Hematopoietic multipotent progenitor cell treated with erythropoietin and hydrocortisone succinate and interleukin-3 and kit ligand, for 15 days (in vitro differentiated cells): ENCODE measurements at places on chromosomes 5 and 9.

GRCh38 chr5:58849223-58849622 lies 266.3 kb downstream of the RAB3C start:
- no peak for DNase-seq

- DNase-seq, result no peak
Observed at GRCh38 chr5:76269932-76270610, 133.0 kb upstream of the IQGAP2 start.

GRCh38 chr9:106892632-106893031 lies 29.7 kb downstream of the ZNF462 start:
- no peak for DNase-seq

GRCh38 chr9:95724253-95724991 lies 151.1 kb upstream of the ERCC6L2 start:
- no peak for DNase-seq

- no peak for DNase-seq
Observed at GRCh38 chr9:69757996-69758675, 1.7 kb downstream of the PTAR1 start.

DNA sequence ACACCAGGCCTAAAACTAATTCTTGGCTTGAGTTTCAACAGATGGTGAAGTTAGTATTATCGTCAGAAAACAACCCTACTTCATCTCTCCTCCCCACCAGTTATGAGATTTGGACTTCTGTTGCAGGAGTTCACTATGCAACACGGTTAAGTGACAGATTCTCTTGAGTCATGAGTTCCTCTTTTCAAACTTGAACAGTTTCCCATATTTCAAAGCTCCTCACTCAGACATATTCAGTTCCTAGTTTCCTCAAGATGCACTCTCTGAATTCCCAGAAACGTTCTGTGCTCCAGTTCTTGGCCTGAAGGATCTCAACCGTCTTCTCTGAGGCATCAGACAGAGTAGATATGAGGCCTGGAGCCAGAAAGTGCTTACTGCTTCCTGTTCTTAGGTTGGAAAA lies 7.3 kb upstream of the PTGER4 start:
- DNase-seq, result no peak

- DNase-seq, result no peak
Observed at GRCh38 chr5:172913117-172913850, 45.9 kb upstream of the RPL26L1 start.

DNA sequence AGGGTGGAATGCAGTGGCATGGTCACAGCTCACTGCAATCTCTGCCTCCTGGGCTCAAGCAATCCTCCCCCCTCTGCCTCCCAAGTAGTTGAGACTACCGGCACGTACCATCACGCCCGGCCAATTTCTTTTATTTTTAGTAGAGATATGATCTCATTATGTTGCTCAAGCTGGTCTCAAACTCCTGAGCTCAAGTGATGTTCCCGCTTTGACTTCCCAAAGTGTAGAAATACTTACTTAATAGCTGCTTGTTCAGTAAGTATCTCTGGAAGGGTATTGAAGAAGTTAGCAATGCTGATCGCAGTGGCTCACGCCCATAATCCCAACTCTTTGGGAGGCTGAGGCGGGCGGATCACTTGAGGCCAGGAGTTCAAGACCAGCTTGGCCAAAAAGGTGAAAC lies 35.7 kb upstream of the PLIN2 start:
- no peak for DNase-seq

DNA sequence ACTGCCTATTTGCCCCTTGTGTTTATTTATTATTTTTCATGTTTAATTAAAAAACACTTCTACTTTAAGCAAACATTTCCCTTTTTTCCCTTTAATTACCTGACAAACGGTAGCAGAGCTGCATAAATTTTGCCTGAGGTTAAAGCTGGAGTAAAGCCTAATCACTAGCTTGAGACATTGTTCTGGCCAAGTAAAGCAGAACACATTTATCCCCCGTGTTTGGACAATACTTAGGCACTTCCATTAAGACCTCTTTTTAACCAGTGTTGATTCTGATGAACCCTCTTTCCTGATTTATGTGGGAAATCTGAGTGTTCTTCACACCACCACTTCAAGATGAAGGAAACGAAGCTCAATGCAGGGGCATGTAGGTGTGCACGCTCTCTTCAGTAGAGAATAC lies 54.5 kb downstream of the BNC2 start:
- no peak for DNase-seq

- DNase-seq, result no peak
Observed at GRCh38 chr5:64831996-64832395, 63.3 kb downstream of the CWC27 start.

GRCh38 chr5:143758015-143758414 lies 53.9 kb upstream of the HMHB1 start:
- no peak for DNase-seq

DNA sequence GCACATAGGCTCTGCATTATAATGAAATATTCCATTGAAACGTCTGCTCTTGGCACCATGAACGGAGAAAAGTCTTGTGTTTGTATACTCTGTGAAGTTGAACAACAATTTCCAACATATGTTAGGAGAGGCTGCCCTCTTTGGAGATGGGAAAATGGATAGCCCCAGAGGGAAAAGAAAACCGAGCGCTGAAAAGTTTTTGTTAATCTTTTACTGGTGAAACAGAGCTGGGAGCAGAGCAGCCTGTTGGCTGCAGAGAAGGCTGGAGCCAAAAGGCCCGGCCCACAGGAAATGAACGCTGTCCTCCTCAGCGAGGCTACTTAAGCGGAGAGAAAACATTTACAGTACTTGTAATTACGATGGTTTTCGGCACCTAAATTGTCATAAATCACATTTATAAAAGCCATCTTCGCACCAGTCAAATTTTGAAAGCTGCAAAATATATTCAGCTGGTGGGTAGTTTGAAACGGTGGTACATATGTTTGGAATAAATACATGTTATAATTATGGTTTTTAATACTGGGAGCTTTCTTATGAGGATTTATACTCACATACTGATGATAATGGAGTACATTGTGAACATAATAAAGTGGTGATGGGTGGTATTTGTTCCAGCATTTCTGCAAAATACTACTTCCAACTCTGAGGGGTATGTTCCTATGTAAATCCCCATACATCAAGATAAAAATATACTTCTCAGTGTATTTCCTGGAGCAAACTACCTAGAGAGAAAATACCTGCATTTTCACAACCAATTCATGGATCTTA lies 129.6 kb upstream of the CNTLN start:
- DNase-seq, result no peak

DNA sequence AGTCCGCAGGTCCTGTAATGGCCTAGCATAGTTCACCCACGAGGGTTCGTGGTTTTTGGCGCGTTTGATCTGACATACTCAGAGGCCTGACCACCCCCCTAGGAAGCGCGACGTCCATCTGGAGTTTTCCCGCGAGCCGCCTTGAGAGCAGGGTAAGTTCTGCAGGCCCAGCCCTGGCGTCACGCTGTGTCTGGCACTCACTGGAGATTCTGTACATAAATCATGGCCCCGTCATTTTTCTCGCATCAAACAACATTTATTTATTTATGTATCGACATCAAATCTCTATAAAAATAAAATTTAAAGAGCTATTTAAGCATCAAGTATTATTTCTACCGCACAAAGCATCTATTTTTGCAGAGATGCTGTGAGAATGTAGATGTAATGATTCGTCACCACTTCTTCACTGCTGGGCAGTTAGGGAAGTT lies 437 bp upstream of the TRIM41 start:
- DNase-seq, result no peak

GRCh38 chr5:151085517-151086041 lies 4.7 kb upstream of the TNIP1 start:
- DNase-seq, result no peak

- DNase-seq, result no peak
Observed at GRCh38 chr9:2872250-2872930, 28.5 kb upstream of the PUM3 start.
